NCI-H1930 (cell line): ENCODE measurements at places on chromosomes 3 and 15.

GRCh38 chr3:149299938-149300801, 33.3 kb downstream of the TM4SF18 start:
- DNase-seq = no peak

GRCh38 chr3:172126741-172127140, 87.4 kb downstream of the FNDC3B start:
- no peak for DNase-seq

DNA sequence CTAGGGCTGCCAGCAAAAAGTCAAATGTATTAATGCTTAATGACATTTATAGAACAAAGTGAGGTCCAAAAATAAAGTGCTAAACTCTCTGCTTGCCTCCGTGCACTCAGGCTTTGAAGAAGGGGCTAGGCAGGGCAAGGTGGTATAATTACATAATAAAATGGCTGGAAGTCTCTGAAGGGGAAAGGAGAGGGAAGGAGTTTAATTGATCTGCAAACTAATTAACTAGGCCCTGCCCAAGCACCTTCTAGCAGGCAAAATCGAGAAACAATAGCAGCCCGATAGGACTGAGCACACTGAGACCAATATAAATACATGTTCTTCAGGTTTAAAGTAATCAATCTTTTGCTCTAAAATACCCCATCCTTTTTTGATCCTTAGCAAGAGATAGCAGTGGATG, 13.0 kb downstream of the DIS3L start:
- DNase-seq = no peak

DNA sequence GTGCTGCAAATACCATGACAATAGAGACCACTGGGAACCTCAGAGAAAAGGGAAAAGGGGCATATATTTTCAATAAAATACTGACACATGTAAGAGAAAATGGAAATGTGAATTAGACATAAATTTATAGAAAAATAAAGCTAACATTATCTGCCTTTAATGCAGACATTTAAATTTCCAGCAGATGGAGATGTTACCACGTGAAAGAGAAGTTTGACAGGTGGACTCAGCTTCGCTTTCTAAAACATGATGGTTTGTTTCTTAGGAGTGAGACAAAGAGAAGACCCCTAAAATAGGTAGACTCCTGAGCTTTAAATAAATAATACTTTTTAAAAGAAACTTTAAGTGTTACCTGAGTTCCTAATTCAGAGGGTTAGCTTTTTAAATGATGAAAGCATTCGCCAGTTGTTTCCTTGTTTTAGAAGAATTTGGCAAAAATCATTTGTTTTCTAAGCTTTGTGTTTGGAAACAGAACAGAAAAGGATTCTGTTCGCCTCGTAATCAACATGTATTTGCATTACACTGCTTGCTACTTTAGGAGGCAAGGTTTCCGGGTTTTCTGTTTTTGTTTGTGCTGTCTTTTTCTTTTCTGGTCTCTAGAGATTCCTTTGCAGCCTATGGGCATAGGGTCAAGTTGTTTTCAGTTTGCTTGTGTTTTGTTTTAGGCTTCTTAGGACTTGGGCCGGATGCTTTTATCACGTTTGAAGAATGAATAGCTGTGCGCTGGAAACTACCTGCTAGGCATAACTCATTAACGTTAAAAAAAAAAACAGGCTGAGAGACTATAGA, 271.4 kb downstream of the THSD4 start:
- DNase-seq = no peak

- no peak for DNase-seq
These were observed 81.6 kb downstream of the HERC1 start for GRCh38 chr15:63752075-63752684.

- DNase-seq = no peak
These were observed 34.8 kb downstream of the MITF start for GRCh38 chr3:69774029-69774428.

DNA sequence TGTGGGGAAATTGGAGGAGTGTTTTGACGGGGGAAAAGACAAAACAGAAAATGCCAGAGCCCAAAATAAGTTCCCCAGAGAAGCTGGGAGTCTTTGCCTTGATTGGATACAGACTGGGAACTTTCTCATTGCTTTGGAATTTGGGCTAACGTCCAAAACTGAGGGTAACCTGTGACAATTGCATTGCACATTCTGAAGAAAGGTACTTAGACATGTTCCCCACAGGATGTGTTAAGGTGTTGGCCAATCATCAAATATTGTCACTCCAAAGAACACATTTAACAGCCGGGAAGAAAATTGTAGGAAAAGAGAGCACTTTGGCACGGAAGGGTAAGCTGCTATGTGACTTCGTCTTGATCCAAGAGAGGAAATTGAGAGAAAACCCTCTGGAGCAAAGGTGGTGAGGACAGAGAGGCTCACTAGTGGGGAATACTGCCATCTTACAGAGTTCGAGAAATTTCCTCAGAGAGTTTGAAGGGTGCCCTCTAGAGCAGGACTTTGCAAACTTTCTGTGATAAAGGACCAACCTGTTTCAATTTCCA, 619.5 kb upstream of the TBL1XR1 start:
- no peak for DNase-seq

GRCh38 chr3:108380128-108380795, 83.9 kb downstream of the HHLA2 start:
- DNase-seq = no peak

DNA sequence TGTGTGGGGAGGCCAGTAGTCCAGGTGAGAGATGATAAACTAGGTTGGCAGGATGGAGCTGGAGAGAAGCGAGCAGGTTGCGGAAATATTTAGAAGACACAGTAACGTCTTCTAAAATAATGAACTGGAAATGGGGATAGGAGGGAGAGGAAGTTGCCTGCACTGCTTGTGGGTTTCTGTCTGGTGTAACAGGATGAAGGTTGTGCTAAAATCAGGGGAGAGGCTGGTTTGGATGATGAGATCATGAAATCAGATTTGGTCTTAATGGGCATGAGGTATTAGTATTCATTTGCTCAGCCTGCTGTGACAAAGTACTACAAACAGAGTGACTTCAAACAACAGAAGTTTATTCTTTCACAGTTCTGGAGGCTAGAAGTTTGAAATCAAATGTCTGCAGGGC, 32.1 kb upstream of the TNFAIP8L3 start:
- DNase-seq = no peak

GRCh38 chr3:173552526-173552925, 155.0 kb downstream of the NLGN1 start:
- no peak for DNase-seq

DNA sequence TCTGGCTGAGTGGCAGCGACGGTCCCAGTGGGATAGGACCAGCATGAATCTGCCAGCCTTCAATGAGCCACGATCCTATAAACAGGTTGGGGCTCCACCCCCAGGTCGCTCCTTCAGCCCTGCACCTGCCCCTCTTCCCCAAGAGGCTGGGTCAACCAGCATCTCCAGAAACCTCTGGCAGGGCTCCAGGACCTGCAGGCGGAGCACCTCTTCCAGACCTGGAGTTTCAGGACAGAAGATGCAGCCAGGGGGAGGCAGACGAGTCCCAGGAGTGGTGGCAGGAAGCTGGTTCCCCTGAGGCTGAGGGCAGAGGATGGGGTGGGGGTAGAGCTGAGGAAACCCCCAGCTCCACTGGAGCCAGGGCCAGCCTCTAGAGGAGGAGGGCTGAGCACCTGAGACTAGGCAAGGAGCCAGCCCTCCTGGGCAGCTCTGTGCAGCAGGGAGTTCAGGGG, at the start of gene PLA2G4D:
PLA2G4D (minus strand) TSS at position 51 of the 452 bp plus-strand sequence. CDS start 103 bp downstream, outside the sequence.
- DNase-seq = no peak

GRCh38 chr3:196792771-196793170, 53.1 kb downstream of the PAK2 start:
- no peak for DNase-seq

DNA sequence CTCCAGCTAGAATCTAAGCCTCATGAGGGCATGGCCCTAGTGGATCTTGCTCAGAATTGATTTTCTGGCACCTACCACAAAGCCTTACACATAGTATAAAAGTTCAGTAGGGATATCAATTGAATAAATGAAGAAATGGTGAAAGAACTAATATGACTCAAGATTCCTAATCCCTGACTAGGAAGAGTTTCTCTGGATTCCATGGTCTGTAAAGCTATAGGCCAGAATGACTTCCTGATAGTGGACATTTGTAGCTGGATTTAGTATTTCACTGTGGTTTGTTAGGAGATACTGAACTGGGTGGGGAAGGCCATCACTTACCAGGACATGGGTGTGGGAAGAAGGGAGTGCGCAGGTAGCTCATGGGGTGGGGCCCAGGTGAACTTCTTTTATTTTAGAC, 168.9 kb downstream of the RAP2B start:
- no peak for DNase-seq

DNA sequence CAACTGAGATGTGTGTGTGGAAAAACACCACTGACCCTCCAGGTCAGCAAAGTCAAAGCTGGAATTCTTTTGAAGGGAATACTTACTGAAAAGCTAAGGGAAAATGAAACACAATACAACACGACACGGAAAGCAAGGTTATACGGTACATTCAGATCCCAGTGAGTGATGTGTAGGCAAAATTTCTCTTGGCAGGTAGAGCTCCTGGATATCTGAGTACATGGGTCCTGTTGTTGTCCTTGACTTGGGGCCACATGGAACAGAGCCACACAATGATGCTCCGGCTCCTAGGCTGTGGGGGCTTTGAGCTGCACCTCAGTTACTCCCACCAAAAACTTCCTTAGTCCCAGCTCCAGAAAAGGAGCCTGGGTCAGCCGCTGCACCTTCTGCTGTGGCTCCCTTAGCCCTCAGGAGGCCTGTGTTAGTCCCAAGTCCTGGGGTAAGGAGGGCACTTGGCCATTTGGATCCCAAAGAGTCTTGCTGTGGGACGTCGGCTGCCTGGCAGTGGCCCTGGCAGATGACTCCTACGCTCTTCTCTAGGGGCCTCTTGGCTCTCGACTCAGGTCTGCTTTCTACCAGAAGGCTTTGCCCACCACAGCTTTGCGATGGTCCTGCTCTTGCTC, 95.6 kb downstream of the ADCY5 start:
- no peak for DNase-seq

DNA sequence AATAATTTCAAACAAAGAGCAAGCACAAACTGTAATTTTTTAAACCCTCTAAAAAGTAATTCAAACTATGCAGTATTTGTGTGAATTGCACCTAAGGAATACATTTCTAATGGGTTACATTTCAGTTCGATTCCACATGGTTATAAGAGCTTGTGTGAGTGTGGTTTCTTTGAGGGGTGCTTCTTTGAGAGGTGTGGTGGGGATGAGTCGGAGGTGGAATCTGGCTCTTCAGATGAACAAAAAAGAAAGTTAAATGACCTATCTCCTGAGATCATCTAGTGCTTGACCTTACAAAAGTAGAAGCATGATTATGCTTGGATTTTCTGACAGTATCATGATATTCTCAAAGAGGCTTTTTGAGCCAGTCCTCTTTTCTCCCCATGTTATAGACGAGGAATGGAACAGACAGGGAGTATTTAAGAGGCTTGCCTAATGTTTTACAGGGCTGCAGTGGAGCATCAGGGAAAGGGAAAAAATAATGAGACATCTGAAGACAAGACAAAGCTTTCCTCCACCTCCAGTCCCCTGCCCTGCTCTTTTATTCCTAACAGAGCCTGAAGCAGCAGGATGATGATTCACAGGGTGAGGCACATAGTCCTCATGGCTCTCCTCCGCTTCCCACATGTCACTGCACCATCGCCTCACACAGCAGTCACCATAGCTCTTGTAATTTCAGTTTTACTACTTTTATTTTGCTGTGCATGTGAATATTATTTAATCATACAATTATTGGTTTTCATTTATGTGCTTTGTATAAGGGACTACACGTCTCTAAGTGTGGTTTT, 82.0 kb downstream of the LYSMD4 start:
- DNase-seq = no peak

GRCh38 chr3:172560026-172560425, 36.8 kb upstream of the TNFSF10 start:
- DNase-seq = no peak

GRCh38 chr3:11312166-11312565, 40.0 kb downstream of the ATG7 start:
- no peak for DNase-seq

DNA sequence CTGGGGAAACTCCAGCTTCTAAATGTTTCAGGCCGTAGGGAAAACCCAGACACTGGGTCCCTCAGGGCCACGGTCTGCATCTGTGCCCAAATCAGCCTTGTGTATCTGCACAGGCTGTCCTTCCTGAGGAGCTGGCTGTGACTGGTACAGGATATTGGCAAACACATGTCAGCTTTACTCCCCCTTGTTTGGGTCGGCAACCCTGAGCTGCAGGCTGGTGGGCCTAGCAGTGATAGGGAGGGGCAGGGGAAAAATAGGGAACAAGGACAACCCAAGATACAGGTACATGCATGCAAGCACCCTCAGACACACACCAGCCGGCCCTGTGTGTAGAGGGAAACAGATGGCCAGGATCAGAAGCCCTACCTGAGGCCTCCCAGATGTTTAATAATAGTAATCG, 28.7 kb upstream of the HCN4 start:
- no peak for DNase-seq

DNA sequence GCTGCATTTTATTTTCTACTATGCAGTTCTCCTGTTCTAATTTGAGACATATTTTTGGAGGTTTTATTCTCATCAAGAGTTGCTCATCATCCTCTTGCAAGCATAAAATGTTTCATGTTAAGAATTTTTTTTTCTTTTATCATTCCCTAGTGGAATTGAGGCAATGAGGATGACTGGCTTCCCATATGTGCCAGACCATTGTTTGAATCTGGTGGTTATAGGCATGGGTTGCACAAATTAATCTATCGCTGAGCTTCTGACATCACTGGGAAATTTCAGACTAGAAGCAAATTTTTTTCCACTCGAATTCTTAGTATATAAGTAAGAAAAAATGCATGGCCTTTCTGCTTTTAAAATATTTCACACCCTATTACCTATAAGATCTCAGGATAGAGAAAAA, 279.1 kb upstream of the PLSCR5 start:
- DNase-seq = no peak

DNA sequence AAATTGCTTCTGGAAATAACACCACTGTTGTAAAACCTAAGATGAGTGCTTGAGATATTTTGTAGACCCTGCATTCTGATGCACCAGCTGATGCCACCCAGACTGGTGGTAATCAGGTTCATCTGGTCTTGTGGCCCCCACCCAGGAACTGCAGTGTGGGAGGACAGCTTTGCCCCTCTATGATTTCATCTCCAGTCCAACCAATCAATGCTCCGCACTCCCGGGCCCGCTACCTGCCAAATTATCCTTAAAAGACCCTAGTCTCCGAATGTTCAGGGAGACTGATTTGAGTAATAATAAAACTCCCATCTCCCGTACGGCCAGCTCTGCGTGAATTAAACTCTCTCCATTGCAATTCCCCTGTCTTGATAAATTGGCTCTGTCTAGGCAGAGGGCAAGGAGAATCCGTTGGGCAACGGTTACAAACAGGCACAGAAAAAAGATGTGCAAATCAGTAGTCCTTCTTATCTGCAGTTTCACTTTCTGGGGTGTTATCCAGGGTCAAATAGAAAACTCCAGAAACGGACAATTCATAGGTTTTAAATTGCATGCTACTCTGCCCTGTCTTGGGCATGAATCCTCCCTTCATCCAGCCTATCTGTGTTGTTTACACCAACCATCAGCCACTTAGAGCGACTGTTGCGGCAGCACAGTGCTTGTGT, 29.2 kb upstream of the TRPM1 start:
- DNase-seq = no peak
